ENCODE measurements at places on chromosomes 7 and 10.

DNA sequence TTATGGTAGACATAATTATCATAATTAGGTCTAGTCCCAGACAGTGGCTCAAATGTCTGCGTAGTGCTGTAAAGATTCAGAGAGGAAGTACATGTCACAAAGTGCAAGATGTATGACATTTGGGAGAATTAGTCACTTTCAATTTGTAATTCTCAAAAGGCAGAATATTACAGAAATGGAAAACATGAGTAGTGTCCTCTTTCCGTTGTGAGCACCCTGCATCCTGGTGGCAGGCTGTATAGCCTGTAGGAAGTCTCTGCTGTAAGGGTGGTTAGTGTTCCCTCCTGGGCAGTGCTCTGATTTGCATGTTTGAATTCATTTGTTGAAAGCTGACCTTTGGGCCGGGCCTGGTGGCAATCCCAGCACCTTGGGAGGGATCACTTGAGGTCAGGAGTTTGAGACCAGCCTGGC, 17.0 kb downstream of the CDK14 start:
- DNase-seq: no peak

DNA sequence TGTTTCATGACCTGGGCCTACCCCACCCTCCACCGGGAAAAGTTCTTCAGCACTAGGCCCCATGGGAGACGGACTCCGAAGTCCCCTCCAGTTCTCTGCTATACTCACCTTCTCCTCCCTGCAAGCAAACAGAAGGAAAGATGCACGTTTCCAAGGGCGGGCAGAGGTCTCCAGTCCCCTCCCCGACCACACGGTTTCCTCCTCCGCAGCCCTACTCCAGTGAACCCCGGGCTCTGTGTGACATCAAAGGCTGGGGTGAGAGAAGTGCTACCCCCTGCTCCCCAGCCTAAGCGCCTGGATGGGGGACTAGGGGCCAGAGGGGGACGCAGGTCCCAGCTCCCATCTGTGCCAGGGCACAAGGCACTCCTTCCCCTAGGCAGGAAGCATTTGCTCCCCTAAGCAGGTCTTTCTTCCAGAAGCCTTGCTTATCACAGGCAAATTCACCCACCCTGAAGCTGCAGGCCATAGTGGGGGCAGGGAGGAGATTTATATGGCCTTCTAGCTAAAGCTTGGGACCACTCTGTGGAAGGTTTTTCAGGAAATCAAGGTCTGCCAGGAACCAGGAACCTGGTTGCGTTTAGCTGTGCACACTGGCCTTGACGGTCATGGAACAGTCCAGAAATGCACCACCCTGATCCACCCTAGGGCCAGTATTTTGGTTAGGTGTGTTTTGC, 52.8 kb downstream of the ASB13 start:
- no peak for DNase-seq

DNA sequence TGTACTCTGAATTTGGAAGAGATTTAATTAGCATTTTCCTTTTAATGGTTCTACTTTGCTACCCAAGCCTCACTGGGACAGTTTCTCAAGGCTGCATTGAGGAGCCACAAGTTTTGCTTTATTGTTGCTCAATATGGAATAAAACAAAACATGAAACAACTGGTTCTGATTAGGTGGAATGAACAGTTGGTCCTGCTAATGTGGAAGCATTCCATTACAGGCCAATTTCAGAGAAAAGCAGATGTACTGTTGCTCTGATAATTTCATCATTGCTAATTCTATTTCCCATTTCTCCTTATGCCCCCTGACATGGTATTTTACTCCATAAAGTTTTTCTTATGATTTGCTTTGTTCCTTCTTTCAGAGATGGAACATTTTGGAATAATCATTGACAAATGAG, 66.0 kb upstream of the PAPSS2 start:
- DNase-seq: no peak

DNA sequence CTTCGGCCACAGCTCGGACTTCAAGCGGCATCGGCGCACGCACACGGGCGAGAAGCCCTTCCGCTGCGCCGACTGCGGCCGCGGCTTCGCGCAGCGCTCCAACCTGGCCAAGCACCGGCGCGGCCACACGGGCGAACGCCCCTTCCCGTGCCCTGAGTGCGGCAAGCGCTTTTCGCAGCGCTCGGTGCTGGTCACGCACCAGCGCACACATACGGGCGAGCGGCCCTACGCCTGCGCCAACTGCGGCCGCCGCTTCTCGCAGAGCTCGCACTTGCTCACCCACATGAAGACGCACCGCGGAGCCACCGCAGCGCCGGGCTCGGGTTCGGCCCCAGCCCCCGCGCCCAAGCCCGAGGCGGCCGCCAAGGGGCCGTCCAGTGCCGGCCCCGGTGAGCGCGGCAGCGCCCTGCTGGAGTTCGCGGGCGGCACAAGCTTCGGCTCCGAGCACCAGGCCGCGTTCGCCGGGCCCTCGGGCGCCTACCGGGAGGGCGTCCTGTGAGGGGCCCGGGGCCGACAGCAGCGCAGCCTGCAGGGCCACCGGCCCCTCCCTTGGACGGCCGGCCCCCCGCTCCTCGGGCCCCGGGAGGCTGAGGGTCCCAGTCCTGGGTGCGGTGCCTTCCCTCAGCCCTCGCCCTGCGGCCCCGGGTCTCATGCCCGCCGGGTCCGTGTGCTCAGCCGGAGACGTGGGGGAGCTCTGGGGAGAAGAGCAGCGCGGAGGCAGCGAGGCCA, 17.2 kb downstream of the ZNF316 start:
- no peak for DNase-seq

GRCh38 chr10:3691482-3691881, 93.5 kb downstream of the KLF6 start:
- DNase-seq: no peak

DNA sequence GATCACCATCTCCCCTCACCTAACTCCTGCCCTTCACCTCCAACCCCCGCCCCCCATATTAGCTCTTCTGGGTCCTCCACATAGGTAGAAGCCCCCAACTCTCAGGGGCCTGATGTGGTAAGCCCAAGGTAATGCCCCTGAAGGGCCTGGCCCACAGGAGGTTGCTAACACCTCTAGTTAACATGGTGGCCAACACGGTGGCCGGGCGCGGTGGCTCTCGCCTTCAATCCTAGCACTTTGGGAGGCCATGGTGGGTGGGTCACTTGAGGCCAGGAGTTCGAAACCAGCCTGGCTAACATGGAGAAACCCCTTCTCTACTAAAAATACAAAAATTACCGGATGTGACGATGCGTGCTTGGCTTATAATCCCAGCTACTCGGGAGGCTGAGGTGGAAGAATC, 954 bp upstream of the MLXIPL start:
- DNase-seq: no peak

- no peak for DNase-seq
These were observed 27.8 kb downstream of the RHEB start for GRCh38 chr7:151491859-151492258.

DNA sequence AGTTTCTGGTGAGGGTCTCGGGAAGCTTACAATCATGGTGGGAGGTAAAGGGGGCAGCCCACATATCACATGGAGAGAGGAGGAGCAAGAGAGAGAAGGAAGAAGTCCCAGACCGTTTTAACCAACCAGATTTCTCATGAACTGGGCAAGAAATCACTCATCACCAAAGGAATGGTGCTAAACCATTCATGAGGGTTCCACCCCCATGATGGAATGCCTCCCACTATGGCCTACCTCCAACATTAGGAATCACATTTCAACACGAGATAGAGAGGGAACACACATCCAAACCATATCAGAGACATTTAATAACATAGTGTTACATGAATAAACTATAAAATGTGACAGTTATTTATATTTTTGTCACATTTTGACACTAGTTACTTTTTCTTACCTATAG, 214.8 kb upstream of the MAGI2 start:
- no peak for DNase-seq

GRCh38 chr7:83161186-83161585, 1.5 kb downstream of the PCLO start:
- DNase-seq: no peak

- DNase-seq: no peak
These were observed 48.5 kb upstream of the AQP1 start for GRCh38 chr7:30862995-30863705.

GRCh38 chr10:99906470-99906869, 103.3 kb downstream of the DNMBP start:
- no peak for DNase-seq

DNA sequence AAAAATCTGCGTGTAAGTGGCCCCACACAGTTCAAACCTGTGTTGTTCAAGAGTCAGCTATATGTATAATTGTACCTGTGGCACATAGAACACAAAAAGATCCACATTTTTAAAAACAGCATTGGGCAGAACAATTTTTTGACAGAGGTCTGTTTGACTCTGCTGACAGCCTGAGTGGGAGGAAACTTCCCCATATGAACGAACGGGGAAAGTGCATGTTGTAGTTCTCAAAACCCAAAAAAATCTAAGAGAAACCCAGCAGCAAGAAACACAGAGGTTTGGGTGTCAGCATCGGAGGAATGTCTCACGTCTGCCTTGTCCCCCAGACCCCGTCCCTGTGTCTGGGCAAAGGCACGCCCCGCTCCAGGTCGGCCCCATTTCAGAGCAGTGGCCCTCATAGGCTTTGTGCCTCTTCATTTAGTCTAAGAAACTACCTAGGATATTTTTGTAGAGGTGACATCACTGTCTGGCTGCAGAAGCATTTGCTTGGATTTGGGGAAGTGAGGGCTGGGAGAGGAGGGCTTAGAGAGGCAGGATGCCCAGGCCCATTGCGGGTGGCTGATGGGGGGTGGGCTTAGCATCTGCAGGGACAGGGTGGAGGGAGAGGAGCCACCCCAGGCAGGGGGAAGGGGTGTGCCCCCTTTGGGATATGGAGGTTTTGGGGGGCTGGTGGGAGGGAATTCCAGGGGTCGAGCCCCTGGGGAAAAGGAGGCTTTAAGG, 11.0 kb downstream of the CUX1 start:
- DNase-seq: no peak

DNA sequence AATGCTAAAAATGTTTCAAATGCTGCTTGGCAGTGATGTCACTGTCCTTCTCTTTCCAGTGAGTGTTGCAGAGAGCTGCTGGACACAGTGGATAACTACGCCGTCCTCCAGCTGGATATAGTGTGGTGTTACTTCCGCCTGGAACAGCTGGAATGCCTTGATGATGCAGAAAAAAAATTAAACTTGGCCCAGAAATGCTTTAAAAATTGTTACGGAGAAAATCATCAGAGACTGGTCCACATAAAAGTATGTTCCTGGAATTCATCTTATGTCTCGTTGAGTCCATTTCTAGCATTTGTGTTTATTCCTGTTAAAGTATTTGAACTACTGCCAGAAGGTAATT, 25.2 kb downstream of the NUB1 start:
- DNase-seq: no peak

- DNase-seq: no peak
These were observed 28.6 kb upstream of the SLC16A12 start for GRCh38 chr10:89563861-89564478.

DNA sequence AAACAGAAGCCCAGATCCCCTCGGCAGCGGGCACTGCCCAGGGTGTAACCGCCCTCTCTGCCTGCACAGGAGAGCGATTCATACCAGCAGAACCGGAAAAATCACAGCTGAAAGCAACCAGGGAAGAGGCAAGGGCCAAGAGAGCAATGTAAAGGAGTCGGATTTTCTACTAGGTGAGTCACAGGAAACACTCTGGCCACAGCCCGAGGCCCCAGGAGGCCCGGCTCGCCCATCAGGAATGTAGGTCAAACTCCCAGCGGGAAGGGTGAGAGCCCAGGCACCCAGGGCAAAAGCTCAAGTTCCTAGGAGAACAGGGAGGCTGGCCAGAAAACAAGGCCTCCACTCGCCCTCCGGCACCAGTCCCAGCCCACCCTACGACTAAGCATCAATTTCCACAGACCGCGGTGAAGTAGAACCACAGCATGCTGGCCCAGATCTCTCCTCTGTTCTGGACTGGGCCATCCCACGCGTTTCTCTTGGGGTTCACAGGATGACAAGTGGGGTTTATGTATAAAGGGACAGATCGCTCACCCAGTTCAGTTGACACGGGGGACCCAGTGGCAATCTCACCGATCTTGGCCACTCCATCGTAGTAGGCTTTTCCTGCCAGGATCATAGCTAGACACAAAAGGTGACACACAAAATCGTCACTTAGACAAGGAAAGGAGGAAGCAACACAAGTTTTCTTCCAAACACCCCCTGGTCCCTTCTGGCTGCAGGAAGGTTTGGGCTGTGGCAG, 46.2 kb downstream of the BAIAP2L1 start:
- no peak for DNase-seq

GRCh38 chr10:21048068-21048467, 151.0 kb upstream of the NEBL start:
- DNase-seq: no peak

DNA sequence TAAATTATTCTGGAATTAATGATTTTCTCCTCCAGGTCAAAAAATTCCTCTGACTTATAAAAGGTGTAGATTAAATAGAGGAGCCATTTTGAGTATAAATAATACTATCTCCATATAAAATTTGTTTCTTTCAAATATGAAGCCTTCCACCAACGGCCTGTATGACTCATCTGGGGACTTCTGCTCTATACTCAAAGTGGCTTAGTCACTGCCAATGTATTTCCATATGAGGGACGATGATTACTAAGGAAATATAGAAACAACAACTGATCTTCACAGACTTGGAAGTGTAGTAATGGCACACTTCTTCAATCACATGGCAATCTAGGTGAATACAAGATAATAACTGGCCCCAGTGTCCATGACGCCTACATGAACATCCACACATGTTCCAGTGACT, 335.6 kb upstream of the HGF start:
- no peak for DNase-seq

DNA sequence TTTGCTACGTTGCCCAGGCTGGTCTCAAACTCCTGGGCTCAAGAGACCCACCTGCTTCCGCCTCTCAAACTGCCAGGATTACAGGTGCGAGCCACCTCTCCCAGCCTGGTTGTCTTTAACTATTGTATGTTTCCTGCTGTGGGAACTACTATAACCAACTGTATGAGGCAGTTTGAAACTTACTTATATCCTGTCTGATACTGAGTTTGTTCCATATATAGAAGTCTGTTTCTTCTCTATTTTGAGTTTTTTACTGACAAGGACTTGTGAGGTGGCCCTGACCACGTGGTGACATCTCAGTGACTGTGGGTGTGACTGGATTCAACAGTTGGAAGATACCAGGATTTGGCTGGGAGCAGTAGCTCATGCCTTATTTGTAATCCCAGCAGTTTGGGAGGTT, 14.2 kb downstream of the FBH1 start:
- DNase-seq: no peak

DNA sequence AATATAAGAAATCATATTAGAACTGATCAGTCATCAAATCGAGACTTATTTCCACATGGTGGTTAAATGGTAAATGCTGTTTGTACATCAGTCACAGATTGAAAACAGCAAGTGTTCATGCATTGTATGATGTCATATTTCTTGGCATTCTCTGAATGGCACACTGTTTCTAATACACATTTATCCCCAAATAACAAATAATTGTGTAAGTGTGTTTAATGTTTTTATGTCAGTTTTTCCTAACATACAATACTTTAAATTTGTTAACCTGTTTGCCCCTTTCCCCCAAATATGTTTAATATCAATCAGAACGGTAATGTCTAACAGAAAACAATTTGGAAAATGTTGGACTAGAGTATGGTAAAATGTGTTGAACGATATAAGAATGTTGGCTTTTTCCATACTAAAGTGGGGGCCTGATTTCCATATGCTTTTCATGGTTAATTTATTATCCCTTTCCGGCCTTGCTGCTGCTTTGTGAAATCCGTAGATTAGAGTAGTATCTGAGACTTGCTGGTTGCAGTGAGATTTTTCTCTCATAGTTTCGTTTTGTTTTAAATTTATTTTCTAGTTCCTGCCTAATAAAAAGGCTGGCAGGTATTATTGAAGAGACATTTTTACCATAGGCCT, 23.7 kb downstream of the RAB18 start:
- no peak for DNase-seq

GRCh38 chr7:66039094-66039670, 36.4 kb upstream of the ASL start:
- DNase-seq: no peak
